ENCODE measurements at places on chromosomes 2 and 18.

GRCh38 chr2:63631501-63631900 lies 42.7 kb downstream of the MDH1 start:
- no peak for DNase-seq

- DNase-seq = no peak
Measured at GRCh38 chr2:121476684-121477083, 54.0 kb upstream of the RNU4ATAC start.

DNA sequence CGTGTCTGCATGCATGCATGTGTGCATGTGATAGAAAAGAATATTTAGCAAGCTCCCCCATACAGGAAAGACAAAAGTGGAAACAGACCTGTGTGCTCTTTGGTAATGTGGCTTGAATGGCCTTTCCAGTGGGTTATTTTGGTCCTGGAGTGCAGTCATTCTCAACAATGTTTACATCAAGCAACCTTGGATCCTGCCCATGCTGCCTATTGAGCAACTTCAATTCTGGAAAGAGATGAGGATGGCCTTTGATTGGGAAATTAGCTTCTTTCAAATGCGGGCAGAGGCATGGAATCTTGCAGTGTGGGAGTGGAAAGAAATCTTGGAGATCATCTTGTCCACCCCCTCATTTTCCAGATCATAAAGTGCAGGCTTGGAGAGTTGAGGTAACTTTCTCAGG lies 87.2 kb upstream of the SMAD2 start:
- DNase-seq = no peak

DNA sequence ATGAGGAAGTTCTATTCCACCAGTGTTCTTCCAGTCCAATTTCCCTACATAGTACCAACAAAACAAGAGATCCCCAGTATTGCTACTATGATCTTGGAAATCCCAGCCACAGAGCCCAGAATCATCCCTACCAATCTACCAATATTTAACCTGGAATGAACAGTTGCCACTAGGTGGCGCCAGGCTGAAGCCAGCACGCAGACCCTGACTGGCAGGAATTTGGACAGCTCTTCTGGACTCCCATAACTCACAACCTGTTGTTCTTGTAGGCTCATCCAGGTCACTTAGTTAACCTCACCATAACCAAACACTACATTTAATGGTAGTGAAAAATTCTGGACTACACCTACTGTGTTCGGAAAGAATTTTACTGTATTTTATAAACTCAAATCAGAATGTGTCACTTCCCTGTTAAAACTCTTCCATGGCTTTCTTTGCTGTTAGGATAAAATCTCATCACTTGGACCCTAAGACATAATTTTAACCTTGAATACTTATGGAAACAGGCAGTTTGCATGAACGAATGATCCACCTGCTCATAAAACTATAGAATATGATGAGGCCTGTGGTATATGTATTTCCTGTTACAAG lies 59.8 kb upstream of the SLC38A11 start:
- DNase-seq = peak; percentile 56

DNA sequence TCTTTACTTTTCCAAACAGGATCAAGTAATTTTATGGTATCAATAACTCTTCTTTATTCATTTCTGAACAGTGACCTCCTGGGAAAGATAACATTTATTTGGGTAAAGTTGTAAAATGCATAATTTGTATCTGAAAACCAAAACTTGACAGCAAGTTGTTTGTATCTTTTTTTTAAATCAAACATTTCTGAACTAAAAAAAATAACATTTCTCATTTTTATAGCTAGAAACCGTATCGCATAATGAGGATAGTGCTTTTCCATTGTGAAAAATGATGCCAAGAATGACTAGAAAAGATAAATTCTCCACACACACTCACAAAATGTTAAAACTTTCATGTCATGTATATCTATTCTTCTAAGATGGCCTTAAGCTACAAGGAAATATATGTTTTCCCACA lies 578.2 kb downstream of the RIT2 start:
- no peak for DNase-seq

- peak; percentile 9 for DNase-seq
Measured at GRCh38 chr2:205474741-205475415, 207.4 kb upstream of the NRP2 start.

- no peak for DNase-seq
Measured at GRCh38 chr2:56292951-56293350, 109.2 kb downstream of the CCDC85A start.

DNA sequence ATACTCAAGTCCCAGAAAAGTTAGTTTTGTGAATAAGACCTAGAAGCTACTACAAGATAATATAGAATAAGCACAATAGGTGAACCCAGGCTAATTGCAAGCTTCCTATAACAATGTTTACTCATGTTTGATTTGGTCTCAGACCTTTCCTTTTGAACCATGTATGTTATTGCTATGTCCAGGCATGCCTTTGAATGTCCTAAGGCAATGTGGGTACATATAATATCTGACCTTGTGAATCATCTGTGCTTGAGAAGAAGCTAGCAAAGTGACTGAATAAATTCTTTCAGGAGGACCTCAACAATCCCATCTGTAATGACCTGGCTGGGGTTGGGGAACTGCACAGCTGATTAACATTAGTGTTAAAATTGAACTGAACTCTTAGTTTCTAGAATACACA lies 1285.9 kb upstream of the CELF4 start:
- no peak for DNase-seq

DNA sequence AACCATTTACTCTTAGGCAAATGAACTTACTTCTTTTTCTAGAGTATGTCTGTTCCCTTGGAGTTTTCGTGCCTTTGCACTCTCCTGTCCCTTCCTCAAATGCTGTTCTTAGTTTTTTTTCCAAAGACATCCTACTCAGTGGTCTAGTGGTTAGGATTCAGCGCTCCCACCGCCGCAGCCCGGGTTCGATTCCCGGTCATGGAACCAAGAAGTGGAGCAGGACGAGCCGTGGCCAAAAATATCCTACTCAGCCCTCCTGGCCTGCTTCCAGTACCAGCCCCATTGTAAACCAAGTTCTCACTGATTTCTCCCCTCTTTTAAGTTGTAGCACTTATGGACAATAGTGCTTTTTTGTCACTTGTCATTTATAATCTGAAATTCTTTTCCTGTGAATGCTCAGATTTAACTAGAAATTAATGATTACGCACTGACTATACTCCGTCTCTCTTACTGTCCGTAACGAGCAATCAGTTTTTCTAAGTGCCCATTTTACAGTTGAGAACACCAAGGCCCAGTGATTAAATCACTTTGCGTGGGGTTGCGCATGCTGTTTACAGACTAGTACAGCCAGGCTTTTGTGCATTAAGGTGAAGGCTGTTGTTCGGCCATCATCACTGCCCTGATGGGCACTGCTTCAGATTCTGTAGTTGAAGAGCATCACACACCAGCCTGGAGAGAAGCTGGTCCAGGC lies 17.9 kb downstream of the GREB1 start:
- DNase-seq = no peak

DNA sequence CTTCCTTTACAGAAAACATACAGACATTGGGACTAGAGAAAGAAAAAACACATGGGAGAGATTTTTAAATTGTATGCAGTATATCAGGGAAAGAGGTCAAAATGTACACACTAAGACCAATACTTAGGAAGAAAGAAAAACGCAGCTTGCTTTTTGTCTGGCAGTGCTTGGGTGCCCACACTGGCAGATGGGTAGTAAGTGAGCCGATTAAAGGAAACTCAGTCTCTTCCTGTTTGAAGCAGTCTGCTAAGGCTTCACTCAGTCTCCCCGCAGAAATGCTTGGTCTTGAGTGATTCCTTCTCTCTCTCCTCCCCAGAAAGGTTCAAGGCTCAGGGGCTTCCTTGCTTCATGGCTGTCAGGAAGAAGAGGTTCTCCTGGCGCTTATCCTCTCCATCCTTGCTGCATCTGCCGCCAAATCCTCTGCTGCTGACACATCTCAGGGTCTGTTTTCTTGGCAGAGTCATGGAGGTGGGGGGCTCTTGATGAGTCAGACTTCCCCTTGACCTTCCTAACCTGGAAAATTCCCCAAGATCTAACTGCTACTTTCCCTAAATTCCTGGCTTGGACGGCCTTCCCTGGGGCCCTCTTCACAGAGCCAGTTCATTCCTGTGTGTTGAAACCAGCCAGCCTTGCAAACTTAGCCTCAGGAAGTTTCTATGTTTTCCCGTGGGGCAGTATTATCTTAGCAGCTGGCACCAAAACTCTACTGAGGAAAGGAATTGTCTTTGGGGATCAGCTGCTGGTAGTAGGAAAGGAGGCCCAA lies 10.5 kb upstream of the TMSB10 start:
- no peak for DNase-seq

- DNase-seq = no peak
Measured at GRCh38 chr18:9001209-9001608, 101.3 kb upstream of the NDUFV2 start.

- no peak for DNase-seq
Measured at GRCh38 chr2:33146102-33146501, 199.3 kb downstream of the LTBP1 start.

- DNase-seq = no peak
Measured at GRCh38 chr18:44819944-44820510, 139.3 kb downstream of the SETBP1 start.

- DNase-seq = no peak
Measured at GRCh38 chr2:43542285-43542933, 53.4 kb downstream of the THADA start.

GRCh38 chr2:157501026-157501425 lies 57.1 kb upstream of the CYTIP start:
- DNase-seq = no peak

DNA sequence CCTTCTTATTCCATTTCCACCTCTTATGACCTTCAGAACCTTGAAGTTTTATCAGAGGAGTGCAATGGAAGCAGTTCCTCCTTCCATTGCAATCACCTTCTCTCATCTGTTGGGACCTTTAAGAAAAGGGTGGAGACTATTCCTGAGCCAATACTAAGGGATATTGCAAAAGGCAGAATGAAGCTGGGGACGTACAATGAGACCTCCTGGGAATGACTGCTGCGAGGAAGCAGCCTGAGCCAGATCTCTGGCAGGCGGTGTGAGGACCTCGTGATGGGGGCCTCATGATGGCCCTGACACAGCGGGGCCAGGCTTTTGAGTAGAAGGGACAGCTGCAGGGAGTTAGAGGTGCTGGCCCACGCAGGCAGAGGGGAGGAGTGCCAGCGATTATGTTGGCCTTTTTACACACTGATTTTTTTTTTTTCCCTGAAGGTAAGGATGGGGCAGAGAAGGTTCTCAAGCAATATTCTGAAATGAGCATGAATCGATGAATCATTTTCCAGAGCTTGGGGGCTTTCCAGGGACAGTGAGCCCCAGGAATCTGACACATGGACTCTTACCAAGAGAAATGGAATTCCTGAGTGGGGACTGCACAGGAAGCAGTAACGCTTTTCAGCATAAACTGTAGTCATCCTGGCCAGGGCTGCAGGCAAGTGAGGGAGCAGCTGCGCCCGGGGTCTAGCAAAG lies 40.0 kb upstream of the LAPTM4A start:
- DNase-seq = no peak

GRCh38 chr2:7057865-7058400 lies 140.7 kb downstream of the RNF144A start:
- no peak for DNase-seq

- DNase-seq = no peak
Measured at GRCh38 chr2:128379021-128380015, 60.6 kb upstream of the HS6ST1 start.

- DNase-seq = no peak
Measured at GRCh38 chr2:169349535-169349934, 12.8 kb downstream of the LRP2 start.

- DNase-seq = no peak
Measured at GRCh38 chr2:241190291-241190981, 2.0 kb downstream of the ANO7 start.

GRCh38 chr2:237413777-237414661 lies at the start of gene COL6A3:
COL6A3 (minus strand) TSS chr2:237414164; CDS start chr2:237396817, 17,347 bp downstream.
- no peak for DNase-seq

GRCh38 chr2:157508676-157509075 lies 64.8 kb upstream of the CYTIP start:
- no peak for DNase-seq

DNA sequence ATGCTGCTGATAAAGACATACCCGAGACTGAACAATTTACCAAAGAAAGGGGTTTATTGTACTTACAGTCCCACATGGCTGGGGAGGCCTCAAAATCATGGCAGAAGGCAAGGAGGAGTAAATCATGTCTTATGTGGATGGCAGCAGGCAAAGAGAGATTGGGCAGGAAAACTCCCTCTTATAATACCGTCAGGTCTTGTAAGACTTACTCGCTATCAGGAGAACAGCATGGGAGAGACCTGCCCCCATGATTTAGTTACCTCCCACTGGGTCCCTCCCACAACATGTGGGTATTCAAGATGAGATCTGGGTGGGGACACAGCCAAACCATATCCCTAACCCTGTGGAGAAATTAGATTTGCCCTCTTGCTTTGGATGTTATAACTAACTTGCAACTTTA lies 1068.0 kb upstream of the ZEB2 start:
- DNase-seq = no peak

DNA sequence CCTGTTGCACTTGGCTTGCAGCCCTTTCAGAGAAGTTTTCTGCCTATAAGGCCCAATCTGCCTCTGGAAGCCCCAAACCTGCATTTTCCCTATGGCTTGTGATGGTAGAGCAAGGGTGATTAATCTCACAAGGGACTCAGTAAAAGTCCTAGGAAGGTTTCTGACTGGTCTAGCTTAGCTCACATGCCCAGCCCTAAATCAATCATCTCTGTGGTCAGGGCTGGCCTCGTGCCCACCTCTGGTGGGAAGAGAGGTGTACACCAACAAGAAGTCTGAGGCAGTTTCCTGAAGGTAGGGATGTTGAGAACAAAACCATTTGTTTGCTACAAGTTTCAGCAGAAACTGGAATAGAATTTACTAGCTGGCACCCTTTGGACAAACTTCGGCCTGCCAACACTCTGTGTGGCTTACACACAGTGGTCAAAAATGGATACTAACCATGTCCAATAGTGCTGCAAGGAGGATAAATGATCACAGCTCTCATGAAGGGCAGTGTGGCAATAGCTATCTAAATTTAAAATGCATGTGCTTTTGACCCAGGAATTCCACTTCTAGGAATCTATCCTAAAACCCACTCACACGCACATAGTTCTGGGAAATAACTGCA lies 96.4 kb downstream of the EN1 start:
- DNase-seq = no peak

- DNase-seq = no peak
Measured at GRCh38 chr2:2890901-2891300, 486.7 kb downstream of the EIPR1 start.

- no peak for DNase-seq
Measured at GRCh38 chr18:59569390-59569791, 127.8 kb downstream of the CCBE1 start.

GRCh38 chr2:201231781-201232466 lies 28.4 kb upstream of the CASP8 start:
- DNase-seq = peak; percentile 95

- no peak for DNase-seq
Measured at GRCh38 chr2:109458512-109458911, 155.3 kb downstream of the SEPTIN10 start.

- no peak for DNase-seq
Measured at GRCh38 chr2:236341721-236342120, 77.5 kb upstream of the ASB18 start.

Measured in activated CD4-positive, alpha-beta T cell treated with anti-CD3 and anti-CD28 coated beads, Interleukin-2, amount 50 U/mL, for 48 hours (primary cell).